ENCODE measurements at places on chromosomes 2 and 18.

DNA sequence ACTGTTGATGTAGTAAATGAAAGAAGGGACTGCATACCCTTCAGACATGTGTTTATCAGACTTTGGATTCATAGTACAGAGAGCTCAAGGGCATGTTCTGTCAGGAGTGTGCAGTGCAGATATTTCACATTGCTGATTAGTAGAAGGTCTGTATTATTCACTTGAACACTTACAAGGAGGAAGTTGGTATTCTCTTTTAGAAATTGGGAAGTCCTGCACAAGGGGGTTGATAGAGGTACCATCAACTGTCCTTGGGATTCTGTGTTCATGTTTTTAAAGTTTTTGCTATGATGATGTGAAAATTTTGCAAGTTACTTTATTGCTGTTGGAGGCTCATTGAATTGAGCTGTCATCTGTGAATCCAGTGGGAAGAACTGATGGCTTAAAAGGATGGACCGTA lies 6.7 kb downstream of the PSMD1 start:
- DNase-seq, result no peak

DNA sequence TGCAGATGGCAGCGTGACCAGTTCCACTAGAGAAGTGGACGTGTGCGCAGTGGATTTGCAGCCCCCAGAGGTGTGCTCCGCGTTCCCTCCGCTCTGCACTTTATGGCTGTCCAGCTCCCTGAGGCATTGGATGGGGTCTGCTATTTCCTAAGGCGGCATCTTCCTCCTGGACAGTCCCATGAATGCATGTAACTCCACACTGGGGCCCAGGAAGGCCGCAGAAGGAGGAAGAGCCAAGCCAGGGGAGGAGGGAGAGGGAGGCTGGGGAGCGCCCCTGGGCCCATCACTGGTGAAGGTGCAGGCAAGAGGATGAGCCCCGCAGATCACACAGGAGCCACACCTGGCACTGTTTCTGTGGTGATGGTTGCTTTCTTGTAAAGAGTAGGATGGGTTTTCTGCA lies 99.1 kb downstream of the PTGR3 start:
- no peak for DNase-seq

GRCh38 chr2:186130748-186131641 lies 355.1 kb upstream of the ZC3H15 start:
- peak; percentile 47 for DNase-seq

GRCh38 chr18:8409151-8409550 lies 200.1 kb upstream of the RAB12 start:
- DNase-seq, result no peak

GRCh38 chr2:230202430-230203109 lies 17.2 kb downstream of the SP110 start:
- DNase-seq, result no peak

GRCh38 chr2:67702937-67703336 lies 305.8 kb downstream of the ETAA1 start:
- DNase-seq, result peak; percentile 50

GRCh38 chr2:97819754-97820153 lies 106.4 kb downstream of the ZAP70 start:
- no peak for DNase-seq

DNA sequence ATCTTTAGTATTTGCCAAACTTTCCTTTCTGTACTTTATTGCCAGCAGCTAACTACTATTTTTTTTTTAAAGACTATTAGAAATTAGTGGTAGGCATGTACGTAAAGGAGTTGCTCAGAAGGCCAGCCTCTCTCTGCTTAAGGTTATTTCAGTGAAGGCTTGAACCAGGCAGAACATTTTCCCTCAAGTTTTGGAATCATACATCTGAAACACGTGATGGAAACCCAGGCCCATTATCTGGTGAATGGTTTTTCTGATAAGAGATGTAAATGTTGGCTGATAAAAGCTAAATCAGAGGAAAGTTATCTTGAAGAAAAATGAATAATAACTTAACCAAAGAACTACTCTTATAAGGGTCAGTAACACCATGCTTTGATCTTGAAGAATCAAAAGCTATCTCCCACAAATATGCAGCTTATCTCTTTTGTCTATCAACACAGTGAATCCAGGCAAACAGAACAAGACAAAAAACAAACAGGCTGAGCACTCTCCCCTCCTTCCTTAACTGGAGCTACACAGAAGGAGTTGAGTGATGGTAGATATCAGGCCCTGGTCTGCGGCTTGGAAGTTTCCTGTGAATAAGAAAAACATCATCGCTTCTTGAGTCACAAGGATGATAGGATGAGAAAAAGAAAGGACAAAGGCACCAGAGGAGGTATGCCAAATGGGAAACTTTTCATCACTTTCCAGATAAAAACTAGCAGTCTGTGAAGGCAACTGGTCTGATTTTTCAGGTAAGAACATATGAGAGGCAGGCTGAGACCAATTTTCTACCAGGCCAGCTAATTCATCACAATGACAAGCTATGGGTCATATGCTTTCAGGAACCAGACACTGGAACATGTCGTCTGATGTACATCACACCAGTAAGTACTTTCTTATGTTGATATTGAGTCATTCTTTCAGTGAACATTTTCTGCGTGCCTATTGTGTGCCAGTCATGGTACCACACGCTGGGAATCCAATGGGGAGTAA lies 88.4 kb upstream of the STK17B start:
- no peak for DNase-seq

DNA sequence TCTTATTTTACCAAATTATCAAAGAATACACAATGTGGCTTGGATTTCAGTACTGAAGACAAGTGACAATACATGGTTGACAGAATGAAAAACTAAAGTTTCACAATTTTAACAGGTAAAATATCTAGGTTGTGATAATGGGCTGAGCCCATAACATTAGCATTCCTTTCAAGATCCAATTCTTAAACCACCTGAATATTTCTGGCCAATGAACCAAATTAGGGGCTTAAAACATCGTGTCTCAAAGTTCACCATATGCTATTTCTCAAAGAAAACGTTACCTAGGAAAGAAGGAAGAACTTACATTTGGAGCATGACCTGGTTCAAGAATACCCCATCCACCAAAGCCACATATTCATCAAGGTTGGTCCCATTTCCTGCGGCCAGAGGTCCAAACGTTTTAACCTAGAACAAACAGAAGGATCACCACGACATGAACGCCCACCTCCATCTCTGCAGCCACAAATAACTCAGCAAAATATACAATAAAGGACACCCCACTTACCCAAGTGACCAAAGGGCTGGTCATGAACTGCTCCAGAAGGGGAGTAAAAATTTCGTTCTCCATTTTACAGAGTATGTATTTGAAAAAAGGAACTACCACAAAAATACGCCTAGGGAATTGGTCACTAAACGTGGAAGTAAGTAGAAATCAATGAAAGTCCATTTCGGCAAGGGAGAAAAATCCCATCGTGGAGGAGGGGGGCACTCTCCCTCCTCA lies 984 bp downstream of the CCDC88A start:
- DNase-seq, result no peak

GRCh38 chr2:105515581-105516415 lies 116.9 kb upstream of the FHL2 start:
- DNase-seq, result no peak

- DNase-seq, result no peak
These were observed 30.1 kb upstream of the MCFD2 start for GRCh38 chr2:46945671-46946070.

DNA sequence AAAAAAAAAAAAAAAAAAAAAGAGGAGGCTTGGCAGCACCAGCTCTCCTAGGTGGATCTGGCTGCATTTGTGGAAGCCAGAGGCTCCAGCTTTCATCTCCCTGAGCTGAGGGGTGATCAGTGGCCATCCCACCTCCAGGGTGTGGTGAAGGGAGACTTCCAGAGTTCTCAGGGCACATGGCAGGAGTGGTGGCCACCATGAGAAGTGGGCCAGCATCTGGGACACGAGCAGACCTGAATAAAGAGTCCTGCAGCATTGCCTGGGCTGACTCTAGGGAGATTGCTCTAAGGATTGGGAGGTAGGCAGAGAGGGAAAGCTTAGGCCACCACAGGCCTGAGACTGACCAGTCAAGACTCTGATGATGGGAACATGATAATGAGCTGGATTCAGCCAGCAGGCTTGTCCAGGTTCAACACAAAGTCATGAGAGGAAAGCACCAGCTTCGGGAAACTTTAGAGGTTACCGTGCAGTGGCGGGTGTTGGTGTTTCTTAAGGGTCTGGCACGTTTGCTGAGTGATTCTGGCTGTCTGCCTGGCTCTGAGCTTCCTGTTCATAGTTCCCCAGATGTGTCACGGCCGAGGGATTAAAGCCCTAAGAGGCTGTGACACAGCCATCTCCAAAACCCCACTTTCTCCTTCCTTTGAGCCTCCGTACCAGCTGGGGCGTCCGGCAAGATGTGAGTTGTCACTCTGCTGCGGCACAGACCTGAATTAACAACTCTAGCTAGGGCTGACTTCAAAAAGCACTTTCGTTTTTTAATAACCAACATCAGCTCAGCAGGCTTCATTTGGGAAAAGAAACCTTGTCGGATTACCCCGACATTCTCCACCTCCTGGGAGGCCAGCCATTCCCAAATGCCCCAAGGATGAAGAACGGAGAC lies 38.3 kb upstream of the IL1R1 start:
- no peak for DNase-seq

- no peak for DNase-seq
These were observed 103.8 kb downstream of the GAREM1 start for GRCh38 chr18:32366586-32367538.

DNA sequence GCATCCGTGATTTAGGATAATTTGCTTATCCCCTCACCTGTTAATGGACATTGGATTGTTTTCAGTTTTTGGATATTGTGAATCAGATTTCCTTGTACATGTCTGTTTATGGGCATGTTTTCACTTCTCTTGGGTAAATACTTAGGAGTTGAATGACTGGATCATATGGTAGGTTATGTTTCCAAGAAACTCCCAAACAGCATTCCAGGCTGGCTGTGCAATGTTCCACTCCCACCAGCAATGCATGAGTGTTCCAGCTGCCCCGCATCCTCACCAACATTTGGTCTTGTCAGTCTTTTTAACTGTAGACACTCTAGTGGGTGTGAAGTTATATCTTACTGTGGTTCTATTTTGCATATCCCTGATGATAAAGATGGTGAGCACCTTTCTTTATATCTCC lies 8.9 kb upstream of the LRRFIP1 start:
- no peak for DNase-seq

DNA sequence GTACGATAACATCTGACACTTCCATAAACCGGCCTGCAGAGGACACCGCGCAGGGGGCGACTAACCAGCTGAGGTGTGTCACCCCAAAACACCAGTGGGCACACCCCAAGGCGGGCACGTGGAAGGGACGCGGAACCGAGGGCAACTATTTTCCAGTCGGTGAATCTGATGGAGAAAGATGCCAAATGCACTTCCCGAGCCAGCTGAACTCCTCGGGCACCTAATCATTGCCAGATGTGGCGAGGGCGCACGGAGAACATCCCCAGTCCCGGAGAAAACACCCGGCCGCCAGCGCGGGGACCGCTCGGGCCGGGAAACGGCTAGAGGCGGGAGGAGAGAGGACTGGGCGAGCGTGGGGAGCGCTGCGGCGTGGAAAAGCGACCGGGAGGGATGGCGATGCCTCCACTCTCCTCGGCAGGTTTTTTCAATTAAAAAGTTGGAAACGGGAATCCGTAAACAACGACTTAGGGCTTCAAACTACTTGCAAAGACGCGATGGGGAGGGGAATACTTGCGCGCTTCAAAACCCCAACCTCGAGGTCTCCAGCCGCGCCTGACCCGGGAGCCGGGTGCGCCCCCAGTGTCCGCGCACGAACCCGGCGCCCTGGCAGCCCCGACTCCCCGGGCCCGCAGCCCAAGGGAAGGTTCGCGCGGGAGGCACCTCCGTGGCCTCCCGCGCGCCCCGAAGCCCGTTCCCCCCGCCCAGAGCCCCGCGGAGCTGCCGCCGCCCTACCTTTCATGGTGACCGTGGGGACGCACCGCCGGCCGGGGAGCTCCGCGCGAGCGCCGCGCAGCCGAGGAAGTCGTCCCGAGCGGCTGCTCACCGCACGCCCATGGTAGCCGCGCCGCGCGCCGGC lies 497 bp downstream of the COLEC12 start:
- DNase-seq, result no peak

All from foreskin melanocyte (primary cell).